ENCODE measurements at places on chromosomes 4 and X. TPM values are rescaled to one million over a fixed set of nuclear protein-coding genes. Genes with fewer than 3 reads are reported as not detected.
A peak's percentile ranks its signal among the peaks of the same experiment; 100 is the strongest.

DNA sequence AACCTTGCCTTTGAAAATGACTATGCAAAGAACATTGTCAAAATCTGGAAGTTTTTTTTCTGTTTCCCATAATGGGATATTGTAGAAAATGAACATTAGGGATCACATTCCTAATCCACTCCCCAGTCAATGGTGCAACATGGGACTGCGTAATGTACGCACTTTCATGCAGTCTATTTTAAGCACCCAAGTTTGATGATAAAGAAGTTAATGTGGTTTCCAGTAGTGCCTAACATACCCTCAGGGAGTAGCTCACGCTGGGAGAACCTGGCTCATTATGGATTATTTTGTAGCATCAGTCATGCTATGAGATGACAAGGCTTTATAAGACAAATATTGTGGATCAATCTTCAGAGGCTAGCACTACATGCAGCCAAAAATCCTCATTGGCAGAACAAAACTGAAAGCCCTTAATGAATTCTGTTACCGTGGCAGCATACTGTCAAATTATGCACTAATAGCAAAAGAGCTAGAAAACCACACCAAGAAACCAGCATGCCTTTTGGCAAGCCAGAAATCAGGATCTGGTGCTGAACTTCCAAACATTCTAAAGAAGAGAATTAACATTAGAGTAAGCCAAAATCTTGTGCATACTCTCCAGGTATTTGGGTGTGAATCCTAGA is 1392.8 kb upstream of the TENM3 start:
- no peak for DNase-seq

DNA sequence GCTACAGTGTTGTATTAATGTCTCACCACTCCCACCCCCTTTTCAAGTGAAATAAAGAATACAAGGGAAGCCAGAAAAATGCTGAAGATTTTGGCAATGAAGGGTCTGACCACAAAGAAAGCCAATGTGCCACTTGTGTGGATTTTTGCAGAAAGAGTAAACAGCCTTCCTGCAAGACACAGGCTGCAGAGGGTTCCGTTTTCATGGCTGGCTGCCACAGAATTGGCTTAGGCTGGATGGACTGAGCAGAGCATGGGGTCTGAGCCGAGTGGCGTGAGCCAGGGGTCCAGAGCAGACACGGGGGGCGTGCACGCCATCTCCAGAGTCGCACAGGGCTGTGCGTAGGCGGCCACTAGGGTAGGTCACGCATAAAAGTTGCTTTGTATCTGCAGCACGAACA is 69.2 kb downstream of the MTNR1A start:
- no peak for DNase-seq

DNA sequence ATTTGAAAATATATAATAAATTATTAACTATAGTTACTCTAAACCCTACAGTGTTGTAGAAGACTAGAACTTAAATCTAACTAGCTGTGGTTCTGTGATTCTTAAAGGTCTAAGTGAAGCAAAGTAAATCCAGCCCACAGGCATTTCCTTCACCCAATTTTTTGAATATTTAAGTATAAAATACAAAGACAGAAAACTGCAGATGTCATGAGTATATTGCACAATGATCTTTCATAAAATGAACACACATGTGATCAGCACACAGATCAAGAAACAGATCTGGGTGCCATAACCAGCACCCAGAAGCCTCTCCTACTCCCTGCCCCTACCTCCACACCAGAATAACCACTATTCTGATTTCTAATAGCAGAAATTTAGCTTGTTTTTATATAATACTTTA is 82.9 kb downstream of the CAMK2D start:
- no peak for DNase-seq

- DNase-seq = no peak
Observed at GRCh38 chr4:119739796-119740195, 111.2 kb upstream of the PDE5A start.

TEX11 gene
- total RNA-seq = 0.14 TPM

DNA sequence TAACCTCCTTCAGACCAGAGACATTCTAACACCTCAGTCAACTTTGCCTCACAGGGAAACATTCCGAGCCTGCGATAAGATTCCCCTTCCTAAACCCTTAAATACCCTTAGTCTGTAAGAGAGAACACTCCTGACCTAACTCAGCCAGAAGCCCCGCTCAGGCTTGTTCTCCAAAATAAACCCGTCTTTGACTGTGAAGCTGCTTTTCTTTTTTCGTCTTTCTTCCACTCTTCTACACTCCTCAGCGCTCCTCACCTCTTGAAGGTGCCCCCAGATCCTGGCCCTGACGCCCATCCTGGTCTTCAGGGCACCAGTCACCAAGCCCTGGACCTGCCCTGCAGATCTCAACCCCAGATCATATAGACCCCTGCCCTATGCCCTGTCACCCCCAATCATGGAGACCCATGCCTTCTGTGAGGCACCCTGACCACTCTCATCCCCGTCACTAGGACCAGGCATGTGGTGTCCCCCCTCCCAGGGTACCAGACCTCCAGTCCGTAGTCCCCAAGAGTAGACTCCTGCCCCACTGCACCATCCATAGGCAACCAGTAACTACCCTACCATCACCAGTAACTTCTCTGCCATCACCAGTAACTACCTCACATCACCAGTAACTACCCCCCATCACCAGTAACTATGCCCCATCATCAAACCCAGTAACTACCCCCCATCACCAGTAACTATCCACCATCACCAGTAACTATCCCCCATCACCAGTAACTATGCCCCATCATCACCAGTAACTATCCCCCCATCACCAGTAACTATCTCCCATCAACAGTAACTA is 3.5 kb downstream of the ASMTL start:
- DNase-seq = no peak

PITX2 gene
- total RNA-seq = 0.33 TPM

DNA sequence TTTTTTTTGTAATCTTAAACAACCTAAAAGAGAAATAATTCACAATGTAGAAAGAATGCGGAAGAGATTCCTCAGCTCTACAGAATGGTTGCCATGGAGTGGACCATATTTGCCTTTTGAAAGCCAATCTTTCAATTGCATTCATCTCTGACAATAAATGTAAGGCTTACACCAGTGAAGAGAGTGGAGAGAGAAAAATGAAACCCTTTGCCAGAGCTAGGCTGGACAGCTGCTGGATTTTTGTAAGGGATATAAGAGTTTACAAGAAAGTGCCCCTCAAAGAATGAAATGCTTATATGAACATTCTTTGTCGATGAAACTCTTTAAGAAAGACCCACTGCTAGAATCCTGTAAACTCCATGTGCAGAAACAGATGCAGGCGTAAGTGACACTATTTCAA is 66.0 kb upstream of the FAT1 start:
- DNase-seq = no peak

DNA sequence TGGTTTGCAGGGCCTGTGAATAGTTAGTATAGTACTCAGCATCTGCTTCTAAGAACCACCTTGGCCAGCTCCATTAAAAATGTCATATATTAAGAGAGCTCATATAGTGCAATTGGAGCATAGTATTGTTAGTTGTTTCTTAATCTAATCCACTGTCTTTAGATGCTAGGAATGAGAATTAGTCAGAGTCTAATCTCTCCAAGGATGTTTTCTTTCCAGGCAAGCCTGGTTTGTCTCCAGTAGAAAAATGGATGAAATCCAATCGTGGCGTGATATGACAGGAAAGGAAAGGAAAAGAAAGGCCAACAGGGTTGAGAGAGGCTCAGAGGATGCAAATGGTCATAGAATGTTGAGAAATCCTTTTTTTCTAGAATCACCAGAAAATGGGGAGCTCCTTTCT is 15.0 kb upstream of the TMEM164 start:
- DNase-seq = no peak

MAGEA9B gene
- not detected for total RNA-seq

DNA sequence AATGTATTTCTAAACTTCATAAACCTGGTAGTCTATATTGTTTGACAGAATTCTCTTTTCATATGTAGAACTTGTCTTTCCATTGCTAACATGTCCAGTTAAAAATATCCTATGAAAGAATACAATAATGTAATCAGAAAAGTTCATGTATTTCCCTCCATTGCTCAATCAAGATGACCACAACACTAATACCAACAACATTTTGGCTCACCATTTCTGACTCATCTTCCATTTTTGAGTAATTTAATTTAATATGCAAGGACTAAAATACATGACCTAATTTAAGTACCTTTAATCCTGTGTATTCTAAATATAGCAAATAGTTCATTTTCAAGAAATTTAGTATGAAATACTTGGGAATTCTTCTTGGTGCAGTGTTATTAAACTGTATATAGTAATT is 239.5 kb upstream of the GPC4 start:
- no peak for DNase-seq

MAGEB17 gene
- not detected for total RNA-seq

ANK2 gene
- 14.7 TPM for total RNA-seq

DNA sequence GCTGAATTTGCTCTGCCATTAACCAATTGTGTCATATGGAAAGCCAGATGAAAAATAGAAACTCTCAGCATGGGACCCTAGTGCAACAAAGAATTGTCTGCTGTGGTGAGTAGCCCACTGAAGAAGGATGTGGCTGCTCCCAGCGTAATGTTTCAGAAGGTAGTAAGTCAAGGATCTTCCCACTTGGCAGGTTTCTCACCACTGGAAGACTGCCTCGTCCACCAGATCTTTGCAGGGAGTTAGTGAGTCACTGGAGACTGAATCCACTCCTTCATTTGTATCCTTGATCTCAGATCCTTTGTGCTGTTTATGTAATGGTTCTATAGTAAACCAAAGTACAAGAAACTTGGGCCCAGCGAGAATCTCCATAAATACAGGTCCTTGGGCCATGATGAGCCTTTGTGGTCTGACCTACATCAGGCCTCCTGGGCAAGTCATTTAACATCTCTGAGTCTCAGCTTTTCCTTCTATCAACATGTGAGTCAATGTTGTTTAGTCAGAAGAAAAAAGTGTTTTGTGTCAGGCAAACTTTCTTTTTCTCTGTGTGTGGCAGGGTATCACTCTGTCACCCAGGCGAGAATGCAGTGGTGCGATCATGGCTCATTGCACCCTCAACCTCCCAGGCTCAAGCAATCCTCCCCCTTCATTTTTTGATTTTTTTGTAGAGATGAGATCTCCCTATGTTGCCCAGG is 78.0 kb upstream of the CCDC160 start:
- no peak for DNase-seq

PNCK gene
- total RNA-seq = 8.2 TPM

DNA sequence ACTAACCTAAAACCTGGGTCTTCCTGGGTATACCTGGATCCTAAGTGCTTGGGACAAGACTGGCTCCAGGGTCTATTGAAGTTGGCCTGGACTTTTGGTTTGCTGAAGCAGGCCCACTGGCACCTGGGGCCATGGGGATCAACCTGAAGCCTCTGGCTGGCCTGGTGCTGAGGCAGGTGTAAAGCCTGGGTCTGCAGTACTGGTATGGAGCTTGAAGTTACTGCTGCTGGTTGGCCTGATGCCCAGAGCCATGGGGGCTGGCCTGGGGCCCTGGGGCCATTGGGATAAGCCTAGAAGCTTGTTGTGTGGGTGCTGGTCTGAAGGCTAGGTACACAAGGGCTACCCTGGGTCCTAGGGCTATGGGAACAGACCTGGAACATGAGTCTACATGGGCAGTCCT is 743.2 kb upstream of the GRIA3 start:
- no peak for DNase-seq

CT45A1 gene
- total RNA-seq = not detected

GATA1 gene
- total RNA-seq = 0.57 TPM

DNA sequence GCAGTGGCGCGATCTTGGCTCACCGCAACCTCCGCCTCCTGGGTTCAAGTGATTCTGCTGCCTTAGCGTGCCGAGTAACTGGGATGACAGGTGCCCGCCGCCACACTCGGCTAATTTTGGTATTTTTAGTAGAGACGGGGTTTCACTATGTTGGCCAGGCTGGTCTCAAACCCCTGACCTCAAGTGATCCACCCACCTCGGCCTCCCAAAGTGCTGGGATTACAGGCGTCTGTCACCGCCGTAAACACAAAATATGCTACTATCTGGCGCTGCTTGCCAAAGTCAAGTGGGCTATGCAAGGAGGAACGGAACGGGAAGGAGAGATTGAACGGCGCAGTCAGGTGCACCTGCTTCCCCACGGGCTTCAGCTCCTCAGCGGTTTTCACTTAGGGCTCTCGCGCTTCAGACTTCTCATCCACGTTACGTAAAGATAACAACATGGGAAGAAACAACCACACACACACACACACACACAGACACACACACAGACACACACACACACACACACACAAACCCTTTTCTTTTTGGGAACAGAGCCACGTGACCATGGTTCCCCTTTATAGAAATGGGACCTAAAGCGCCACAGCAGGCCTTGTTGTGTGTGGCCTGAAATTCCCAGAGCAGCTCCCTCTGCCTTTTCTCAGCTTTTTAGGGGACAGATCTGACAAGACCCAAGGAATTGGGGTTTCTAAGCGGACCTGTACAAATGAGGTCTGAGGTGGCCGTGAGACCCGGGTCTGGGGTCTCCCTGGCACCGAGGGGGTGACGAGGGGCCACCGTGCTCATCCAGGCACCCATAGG is 1.5 kb downstream of the P2RY8 start:
- peak; percentile 56 for DNase-seq

- DNase-seq = peak; percentile 26
Observed at GRCh38 chrX:44494357-44494756, 48.3 kb downstream of the FUNDC1 start.

FAT1 gene
- total RNA-seq = 9.0 TPM

SEC24B gene
- total RNA-seq = 15.3 TPM

PROM1 gene
- total RNA-seq = 1.1 TPM

BEND2 gene
- total RNA-seq = not detected

FGF5 gene
- under 0.01 TPM for total RNA-seq

DNA sequence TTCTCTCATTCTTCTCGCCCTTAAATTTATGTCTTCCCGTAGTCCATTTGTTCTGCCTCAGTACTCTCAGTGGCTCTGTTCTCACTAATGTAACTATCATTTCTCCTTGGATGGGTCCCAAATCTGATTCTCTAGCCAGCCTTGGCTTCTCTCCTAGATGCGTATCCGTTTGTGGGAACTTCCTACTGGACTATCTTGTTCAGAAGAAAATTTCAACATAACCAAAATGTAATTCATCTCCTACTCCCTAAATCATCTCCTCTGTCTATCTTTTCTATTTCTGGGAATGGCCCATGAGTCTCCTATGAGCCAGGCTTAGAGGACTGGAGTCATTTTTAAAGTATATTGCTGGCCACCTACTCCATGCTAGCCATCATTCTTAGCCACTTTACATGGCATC is 4.4 kb upstream of the C4orf36 start:
- no peak for DNase-seq

ETDB gene
- not detected for total RNA-seq

ADGRL3 gene
- 2.0 TPM for total RNA-seq

DRP2 gene
- total RNA-seq = 4.7 TPM

DNA sequence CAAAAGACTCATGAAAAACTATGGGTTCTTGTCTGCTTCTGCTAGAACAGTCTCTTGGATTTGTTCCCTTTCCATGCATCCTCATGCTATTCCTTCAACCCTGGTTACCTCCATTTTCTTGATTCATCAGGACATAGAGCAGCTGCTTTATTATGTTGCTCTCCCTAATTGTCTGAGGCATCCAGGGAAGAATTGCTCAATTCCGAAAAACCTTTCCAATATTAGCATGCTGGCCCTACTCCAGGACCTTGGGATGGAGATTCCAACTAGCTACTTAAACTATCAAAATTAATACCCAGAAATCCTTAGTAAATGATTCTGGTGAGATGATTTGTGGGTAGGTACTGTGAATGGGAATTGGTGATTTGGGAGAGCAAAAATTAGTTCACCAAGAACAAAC is 56.6 kb upstream of the FAM47B start:
- DNase-seq = no peak

NOX1 gene
- 0.33 TPM for total RNA-seq
